ENCODE measurements at places on chromosomes 11 and 22.

DNA sequence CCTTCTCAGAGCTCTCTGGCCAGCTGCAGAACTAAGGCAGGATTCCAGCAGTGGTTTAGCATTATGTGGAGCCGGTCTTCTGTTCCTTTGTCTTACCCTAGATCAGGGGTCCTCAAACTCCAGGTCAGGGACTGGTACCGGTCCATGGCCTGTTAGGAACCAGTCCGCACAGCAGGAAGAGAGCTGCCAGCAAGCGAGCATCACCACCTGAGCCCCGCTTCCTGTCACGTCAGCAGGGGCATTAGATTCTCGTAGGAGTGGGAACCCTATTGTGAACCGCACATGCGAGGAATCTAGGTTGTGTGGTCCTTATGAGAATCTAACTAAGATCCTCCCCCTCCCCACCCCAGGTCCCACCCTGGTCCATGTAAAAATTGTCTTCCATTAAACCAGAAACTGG is 1.6 kb downstream of the OR10G7 start:
- DNase-seq, result no peak

- no peak for DNase-seq
Measured at GRCh38 chr11:12103411-12104225, 6.8 kb upstream of the MICAL2 start.

GRCh38 chr11:57652662-57653061 is 3.0 kb upstream of the YPEL4 start:
- no peak for DNase-seq

- no peak for DNase-seq
Measured at GRCh38 chr22:46087816-46088277, 62.5 kb upstream of the PPARA start.

DNA sequence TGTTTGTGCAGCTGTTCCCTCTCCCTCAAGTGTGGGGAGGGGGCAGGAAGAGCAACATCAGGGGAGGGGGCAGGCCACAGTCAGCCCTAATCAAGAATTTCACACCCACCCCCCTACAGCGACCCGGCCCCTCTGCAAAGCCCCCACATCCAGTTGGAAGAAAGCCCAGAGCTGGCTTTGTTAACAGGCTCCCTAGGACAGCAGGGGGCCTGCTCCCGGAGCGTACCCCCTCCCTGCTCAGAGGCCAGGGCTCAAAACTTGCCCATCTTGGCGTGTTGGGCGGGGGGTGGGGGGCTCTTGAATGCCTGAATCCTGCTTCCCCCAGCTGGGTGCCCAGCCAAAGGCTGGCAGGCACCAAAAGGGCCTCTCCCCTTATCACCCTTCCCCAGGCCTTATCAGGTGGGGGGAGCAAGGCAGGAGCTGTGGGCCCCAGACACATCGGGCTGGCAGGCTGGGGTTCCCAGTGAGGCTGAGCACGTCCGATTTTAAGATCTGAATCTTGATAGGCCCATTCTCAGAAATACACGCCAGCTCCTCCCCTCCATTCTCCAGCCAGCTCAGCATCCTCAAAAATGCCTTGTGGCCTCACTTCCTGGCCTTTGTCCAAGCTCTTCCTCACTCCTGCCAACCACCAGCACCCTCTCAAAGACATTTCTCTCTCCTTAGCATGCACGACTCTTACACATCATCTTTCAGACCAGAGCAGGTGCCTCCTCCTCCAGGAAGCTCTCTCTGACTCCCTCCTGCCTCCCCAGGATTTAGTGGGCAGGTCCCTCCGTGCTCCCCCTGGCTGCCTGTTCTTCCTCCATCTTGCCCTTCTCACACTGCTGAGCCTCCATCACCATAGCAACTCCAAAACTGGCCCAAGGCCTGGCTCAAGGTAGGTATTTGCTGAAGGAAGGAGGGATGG is 384.8 kb downstream of the MN1 start:
- DNase-seq, result no peak

DNA sequence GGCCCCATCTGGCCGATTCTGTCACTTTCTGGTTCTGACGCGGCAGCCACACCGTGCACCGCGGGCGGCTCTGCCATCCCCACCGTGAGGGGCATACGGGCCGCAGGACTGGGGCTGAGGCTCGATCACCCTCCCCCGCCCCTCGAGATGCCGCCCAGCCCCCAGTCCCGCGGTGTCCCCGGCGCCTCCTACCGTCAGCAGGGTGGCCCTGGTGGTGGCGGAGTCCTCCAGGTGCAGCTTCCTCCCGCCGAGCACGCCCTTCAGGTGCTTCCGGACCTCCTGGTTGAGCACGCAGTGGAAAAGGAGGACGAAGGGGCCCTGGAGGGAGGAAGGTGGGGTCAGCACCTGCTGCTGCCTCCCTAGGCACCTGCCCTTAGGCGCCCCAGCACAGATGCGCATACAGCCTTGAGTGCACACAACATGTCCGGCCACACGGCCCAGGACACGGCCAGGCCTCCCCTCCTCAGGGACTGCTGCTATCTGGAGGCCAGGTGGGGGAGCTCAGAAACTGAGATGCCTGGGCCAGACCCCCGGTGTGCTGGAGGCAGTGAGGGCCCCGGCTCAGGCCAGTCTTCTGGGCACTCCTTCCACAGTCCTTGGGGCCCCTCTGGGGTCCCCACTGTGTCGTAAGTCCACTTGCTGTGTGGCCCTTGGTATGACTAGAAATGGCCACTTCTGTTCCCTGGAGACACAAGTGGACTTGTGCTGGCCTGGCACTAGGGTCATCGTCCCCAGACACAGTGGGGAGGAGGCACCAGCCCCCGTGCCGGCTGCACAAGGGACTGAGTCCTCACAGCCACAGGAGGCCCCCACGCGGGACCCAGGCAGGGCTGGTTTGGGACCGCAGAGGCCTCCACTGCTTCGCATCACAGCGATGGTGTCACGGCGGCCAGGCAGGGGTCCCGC is 31.5 kb downstream of the TRMU start:
- no peak for DNase-seq

GRCh38 chr11:60744114-60744513 is 12.6 kb upstream of the MS4A15 start:
- no peak for DNase-seq

- no peak for DNase-seq
Measured at GRCh38 chr11:124285610-124286344, 28.0 kb downstream of the OR8D1 start.

GRCh38 chr22:42997582-42998090 is 17.3 kb downstream of the PACSIN2 start:
- no peak for DNase-seq

DNA sequence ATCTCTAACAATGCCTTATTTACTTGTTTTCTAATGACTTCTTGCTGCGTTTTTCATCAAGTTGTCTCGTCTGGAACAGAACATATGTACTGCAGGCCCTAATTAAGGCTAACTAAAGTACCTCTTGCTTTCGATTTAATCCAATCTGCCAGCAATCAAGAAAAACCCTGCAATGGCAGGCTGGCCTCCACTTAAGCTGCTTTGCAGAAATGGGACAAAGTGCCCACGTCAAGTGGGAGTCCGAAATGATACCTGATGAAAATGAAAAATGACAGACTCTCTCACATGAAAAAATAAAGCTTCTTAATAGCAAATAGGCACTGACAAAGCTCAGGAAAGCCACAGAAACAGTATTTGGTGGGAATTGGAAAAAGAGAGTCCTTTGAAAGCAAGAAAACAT is 1454.7 kb downstream of the FAM181B start:
- DNase-seq, result no peak

GRCh38 chr22:39318507-39319283 is 728 bp downstream of the RPL3 start:
- no peak for DNase-seq

GRCh38 chr11:20501971-20502370 is 97.4 kb upstream of the SLC6A5 start:
- no peak for DNase-seq

DNA sequence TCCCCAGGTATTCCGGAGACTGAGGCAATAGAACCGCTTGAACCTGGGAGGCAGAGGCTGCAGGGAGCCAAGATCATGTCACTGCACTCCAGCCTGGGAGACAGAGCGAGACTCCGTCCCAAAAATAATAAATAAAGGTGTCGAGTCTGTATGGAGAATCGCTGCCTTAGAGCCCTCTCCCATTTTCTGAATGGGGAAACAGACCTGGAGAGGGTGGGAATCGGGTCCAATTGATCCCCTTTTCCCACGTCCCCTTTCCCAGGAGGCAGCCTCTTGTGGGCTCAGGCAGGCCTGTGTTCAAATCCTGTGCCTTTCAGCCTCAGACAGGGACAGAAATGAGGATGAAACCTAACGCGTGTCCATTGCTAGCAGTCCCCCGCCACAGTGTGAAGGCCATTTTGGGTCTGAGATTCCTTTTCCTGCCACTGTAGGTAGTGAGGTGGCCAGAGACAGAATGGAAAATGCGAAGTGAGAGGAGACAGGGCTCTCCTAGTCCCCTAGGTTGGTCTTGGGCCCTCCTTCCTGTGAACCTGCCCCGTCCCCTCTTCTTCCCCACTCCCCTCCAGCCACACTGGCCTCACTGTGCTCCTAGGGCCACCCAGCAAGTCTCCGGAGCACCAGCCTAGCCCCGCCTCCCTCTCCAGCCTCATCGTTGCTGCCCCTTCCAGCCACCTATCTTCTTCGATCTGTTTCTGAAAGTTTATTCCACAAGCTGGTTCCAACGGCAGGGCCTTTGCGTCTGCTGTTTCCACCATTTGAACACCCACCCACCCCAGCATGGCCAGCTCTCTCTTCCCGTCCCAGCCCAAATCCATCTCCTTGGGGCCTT is 2.7 kb upstream of the POLDIP3 start:
- no peak for DNase-seq

DNA sequence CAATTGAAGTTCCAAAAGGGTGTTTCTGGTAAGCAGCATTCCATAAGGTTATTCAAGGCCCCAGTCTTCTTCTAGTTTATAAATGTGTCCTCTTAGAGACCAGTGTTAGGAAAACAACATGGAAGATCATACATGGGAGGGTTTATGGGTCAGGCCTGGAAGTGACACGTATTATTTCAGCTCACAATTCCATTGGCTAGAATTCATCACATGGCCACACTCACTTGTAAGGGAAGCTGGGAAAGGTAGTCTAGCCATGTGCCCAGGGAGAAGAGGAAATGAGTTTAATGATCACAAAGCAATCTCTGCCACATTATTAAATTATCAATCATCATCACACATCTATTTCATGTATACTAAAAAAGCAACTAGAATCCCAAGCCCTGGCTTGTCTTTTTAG is 181.7 kb upstream of the TBCEL start:
- no peak for DNase-seq

GRCh38 chr11:118287006-118287405 is 17.5 kb upstream of the CD3E start:
- DNase-seq, result no peak

- DNase-seq, result no peak
Measured at GRCh38 chr22:36811094-36811800, 5.6 kb downstream of the PVALB start.

GRCh38 chr11:3232956-3233355 is 739 bp upstream of the MRGPRE start:
- no peak for DNase-seq

DNA sequence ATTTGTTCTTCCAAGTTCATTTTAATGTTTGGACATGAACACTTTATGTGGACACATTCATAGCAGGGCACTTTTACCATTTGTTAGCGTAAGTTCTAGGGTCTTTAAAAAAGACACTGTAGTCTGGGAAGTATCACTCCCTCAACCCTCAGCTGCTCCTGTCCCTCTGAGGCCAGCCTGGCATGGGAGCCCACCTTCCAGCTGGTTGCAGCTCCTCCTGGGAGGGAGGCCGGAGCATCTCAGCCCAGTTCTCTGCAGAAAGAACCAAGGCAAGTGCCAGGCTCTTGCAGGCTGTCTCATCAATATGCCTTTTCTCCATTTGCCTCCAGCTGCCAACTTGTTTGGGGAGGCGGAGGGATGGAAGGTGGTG is 150.6 kb downstream of the OPCML start:
- no peak for DNase-seq

DNA sequence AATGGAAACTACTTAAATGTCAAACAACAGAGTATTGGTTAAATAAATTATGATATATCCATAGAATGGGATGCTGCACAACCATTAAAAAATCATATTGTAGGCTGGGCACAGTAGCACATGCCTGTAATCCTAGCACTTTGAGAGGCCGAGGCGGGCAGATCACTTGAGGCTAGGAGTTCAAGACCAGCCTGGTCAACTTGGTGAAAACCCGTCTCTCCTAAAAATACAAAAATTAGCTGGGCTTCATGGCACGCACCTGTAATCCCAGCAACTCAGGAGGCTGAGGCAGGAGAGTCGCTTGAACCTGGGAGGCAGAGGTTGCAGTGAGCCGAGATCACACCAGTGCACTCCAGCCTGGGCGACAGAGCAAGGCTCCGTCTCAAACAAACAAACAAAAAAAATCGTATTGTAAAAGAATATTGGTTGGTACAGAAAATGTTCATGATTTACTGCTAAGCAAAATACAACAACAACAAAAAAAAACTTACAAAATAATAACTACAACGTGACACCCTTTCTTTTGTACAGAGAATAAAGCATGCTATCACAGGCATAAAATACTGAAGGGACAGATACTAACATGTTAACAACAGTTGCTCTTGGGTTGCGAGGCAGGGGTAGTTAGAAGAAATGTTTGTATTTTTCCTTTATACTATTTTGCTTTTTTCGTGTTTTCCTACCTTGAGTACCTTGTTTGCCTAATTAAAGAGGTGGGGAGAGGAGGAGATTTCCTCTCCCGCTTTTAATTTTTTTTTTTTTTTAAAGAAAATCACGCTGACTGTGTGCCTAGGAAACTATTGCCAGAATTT is 21.3 kb upstream of the RRAS2 start:
- no peak for DNase-seq

DNA sequence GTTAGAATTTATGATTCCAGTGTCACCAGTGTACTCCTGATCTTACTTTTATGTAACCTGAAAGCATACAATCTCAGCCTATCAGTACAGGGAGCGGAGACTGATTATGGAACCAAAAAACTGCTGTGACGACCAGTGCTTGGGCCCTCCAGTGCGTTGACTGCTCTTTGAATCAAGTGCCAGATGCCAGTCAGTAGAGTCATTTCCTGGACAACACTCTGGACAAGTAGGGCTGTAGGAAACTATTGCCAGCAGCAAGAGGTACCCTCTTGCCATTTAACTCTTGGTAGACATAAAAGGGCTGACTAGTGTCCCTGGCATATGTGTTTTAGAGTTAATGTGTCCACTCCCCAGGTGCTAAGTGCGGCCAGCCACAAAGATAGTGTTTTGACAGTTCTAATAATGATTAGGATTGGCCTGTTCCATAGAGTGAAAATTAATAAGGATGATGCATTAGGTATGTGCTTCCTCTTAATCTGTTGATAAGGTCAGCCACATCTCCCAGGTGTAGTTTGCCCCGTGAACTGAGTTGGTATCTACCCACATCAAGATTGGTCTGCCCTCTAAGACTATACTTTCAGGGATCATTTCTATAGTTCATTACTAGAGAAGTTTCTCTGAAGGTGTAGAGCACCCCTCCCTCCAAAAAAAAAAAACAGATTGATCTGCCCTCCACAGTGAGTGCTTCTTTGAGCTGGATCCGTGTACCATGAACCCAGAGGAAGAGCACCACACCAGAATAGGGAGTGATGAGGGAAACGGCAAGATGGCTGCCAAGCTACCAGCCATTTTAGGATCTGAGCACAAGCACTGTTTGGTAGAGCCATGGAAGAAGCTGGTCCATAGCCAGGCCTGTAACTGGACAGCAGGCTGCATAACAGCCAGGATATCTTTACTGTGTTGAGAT is 20.7 kb upstream of the AIFM3 start:
- DNase-seq, result no peak
